ENCODE measurements at places on chromosomes 12 and 14. TPM values are rescaled to one million over a fixed set of nuclear protein-coding genes. Genes with fewer than 3 reads are reported as not detected.

- DNase-seq, result no peak
These were observed 198.4 kb downstream of the NELL2 start for GRCh38 chr12:44677724-44678123.

DNA sequence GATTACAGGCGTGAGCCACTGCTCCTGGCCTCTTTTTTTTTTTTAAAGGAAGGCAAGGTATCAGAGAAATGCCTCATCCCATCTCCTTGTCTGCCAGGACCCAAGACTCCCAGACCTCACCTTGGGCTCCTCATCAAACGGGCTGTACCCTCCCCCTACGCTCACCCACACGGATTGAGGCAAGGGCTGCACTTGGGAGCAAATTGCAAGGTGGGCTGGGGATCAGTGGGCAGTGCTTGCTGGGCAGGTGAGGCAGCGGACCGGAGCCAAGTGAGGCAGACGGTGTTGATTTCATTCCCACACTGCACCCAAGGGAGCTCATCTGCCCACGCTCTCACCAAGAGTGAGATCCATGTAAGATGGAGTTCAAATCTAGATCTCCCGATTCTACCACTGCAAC, 41.0 kb upstream of the DICER1 start:
- DNase-seq, result no peak

The MIP gene
- total RNA-seq, result not detected

- no peak for DNase-seq
These were observed 9.0 kb downstream of the TAPBPL start for GRCh38 chr12:6460751-6461371.

DNA sequence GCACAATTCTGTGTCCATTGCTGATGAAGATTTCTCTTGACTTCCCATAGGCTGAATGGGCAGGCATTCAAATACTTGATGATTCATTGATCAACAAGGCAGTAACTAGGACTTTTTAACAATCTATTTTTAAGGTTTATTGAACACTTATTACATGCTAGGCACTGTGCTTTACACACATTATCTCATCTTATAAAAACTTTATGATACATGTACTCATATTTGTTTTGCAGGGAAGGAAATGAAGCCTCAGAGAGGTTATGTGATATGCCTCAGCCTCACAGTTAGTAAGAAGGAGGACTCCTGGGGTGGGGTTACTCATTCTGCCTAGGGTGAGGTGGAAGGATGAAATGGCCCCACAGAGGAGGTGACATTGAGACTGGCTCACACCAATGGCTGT, 12.9 kb upstream of the EMP1 start:
- no peak for DNase-seq

- DNase-seq, result no peak
These were observed 50.0 kb downstream of the FOS start for GRCh38 chr14:75328558-75329155.

The PROX2 gene
- total RNA-seq, result under 0.01 TPM

GRCh38 chr14:50795909-50796308, 35.1 kb downstream of the NIN start:
- DNase-seq, result peak; percentile 18

The ERP27 gene
- total RNA-seq, result not detected

DNA sequence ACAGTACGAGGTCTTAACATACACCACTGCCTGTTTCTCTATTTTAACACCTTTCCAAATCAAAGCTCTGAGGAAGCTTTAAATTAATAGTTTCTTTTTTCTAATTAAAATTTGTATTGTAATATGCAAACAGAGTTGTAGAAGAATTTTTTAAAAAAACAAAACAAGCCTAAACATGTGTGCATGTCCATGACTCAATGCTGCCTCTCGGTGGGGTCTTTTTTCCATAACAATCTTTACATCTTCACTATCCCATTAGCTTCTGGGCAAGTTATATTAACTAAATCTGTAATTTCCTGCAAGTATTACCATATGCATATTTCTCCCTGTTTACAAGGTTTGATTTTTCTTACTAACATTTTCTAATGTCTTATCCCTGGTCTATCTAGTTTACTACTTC, 143.9 kb upstream of the NAV3 start:
- DNase-seq, result peak; percentile 2

The TM7SF3 gene
- 62.5 TPM for total RNA-seq

- DNase-seq, result no peak
These were observed 33.3 kb downstream of the ITPR2 start for GRCh38 chr12:26799741-26800140.

The TAS2R42 gene
- not detected for total RNA-seq
